ENCODE measurements at places on chromosomes 13 and 19.

DNA sequence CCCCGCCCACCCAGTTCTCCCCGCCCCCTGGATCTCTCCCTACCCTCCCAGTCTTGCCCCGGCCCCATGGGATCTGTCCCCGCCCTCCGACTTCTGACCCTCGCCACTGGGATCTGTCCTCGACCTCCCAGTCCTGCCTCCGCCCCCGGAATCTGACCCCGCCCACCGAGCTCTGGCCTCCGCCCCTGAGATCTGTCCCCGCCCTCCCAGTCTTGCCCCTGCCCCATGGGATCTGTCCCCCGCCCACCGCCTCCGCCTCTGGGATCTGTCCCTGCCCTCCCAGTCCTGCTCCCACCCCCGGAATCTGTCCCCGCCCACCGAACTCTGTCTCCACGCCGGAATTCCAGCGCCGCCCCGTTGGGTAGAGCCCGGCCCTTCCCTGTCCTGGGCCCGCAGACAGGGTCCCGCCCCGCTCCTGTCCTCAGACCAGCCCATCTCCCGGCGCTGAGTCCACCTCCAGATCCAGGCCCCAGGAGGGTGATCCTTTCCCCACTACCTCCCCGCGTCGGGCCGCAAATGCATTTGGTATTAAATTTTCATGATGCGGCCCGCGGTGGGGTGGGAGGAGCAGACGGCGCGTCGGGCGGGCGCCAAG is 1.5 kb upstream of the SLC17A7 start:
- peaks cover 20% of the 10 kb centered on the region for H3K4me1 ChIP-seq
- no peaks in the 10 kb centered on the region for H3K36me3 ChIP-seq
- DNase-seq: peak; percentile 67
- peaks cover 41% of the 10 kb centered on the region for H3K27me3 ChIP-seq
- peak overlapping the region; percentile 51 for H3K27ac ChIP-seq

GRCh38 chr13:110426735-110427134 is 119.7 kb downstream of the COL4A2 start:
- no peaks in the 10 kb centered on the region for H3K27me3 ChIP-seq
- H3K4me3 ChIP-seq: no peak overlapping the region
- DNase-seq: no peak
- no peak overlapping the region for H3K27ac ChIP-seq
- H3K36me3 ChIP-seq: no peaks in the 10 kb centered on the region

GRCh38 chr19:27657271-27658051 is 1555.5 kb downstream of the UQCRFS1 start:
- DNase-seq: no peak
- no peak overlapping the region for H3K4me3 ChIP-seq
- H3K4me1 ChIP-seq: no peaks in the 10 kb centered on the region

GRCh38 chr19:55457683-55458457 is 3.6 kb downstream of the ISOC2 start:
- H3K36me3 ChIP-seq: no peaks in the 10 kb centered on the region
- DNase-seq: no peak
- no peak overlapping the region for H3K4me3 ChIP-seq
- H3K27me3 ChIP-seq: no peaks in the 10 kb centered on the region
- H3K4me1 ChIP-seq: peaks cover 5% of the 10 kb centered on the region

DNA sequence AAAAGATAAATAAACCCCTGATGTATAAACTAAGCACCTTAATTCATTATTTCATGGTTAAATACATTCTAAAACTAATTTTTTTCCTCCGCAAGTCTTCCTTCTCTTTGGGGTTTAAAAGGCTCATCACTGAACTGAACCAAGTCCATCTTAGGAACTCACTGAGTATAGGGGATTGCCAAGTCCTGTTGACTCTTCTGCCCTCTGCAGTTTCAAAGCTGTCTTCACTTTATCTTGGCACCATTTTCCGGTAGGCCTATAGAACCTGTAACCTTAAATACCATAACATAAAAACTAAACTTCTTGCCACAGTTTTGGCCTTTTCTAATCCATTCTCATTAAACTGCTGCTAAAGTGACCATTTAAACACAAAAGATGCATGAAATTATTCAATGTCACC is 66.5 kb upstream of the USPL1 start:
- H3K27ac ChIP-seq: no peak overlapping the region
- H3K4me3 ChIP-seq: no peak overlapping the region
- H3K4me1 ChIP-seq: no peaks in the 10 kb centered on the region

DNA sequence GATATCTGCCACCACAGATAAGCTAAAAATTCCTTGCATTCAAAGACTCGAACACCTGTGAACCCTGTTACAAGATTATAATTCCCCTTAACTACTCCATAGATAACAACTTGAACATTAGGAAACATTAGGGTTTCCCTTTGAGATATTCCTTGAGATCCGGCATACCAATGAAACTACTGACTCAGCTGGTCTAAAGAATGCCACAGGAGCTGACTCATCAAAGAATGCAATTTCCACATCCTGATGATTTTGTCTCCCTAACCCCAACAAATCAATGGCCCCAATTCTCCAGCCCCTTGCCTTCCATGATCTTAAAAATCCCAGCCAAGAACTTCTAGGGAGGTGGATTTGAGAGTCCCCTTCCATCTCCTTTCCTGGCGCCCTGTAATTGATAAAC is 35.6 kb upstream of the ZNF599 start:
- H3K4me3 ChIP-seq: no peak overlapping the region
- no peaks in the 10 kb centered on the region for H3K36me3 ChIP-seq
- H3K4me1 ChIP-seq: no peaks in the 10 kb centered on the region

- H3K4me3 ChIP-seq: no peak overlapping the region
- H3K27ac ChIP-seq: no peak overlapping the region
- H3K27me3 ChIP-seq: no peaks in the 10 kb centered on the region
- H3K36me3 ChIP-seq: no peaks in the 10 kb centered on the region
These were observed 33.2 kb upstream of the NDFIP2 start for GRCh38 chr13:79447741-79448140.

DNA sequence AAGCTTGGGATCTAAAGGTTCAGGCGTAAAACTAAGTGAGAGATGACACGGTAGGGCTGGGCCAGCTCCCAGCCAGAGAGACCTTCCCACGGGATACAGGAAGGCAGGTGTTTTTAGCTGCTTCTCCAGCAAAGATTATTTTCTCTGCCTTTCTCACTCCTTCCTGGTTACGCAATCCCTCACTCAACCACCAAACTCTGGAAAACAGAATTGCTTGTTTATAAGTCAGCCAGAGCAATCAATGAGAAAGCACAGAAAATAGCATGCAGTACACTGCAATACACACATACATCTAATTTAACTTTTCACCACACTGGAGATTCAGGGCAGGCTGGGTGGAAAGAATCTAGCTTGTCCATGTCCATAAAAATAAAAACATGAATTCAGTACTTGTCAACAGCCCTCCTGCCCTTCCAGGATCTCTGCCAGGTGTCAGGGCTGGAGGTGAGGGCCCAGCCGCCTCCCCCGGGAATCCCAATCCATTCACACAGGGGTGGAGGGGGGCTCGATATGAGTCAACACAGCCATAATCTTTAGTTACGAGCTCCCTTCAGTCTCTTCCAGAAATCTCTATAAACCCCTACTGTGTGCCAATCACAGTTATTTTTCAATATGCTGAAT is 12.2 kb downstream of the RHPN2 start:
- H3K27me3 ChIP-seq: no peaks in the 10 kb centered on the region
- no peaks in the 10 kb centered on the region for H3K36me3 ChIP-seq
- DNase-seq: no peak
- H3K4me3 ChIP-seq: no peak overlapping the region
- H3K4me1 ChIP-seq: no peaks in the 10 kb centered on the region
- no peak overlapping the region for H3K27ac ChIP-seq

DNA sequence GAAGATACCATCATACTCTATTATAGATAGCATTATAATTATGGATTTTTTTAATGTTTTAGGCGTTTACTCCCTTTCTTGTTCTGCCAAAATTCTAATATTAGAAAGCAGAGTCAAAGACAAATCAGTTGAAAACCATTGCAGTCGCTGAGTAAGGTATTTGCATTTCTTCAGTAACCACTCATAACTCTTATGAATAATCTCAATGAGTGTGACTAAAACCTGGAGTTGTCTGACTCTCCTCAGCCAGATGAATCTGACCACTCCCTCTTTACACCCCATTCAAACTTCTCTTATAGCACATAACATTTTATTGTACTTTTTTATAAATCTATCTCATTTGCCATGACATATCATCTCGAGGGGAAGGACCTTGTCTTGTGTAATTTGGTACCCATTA is 1006.5 kb downstream of the DIAPH3 start:
- no peaks in the 10 kb centered on the region for H3K4me1 ChIP-seq
- no peak overlapping the region for H3K27ac ChIP-seq
- no peak for DNase-seq
- no peaks in the 10 kb centered on the region for H3K27me3 ChIP-seq
- no peak overlapping the region for H3K4me3 ChIP-seq

DNA sequence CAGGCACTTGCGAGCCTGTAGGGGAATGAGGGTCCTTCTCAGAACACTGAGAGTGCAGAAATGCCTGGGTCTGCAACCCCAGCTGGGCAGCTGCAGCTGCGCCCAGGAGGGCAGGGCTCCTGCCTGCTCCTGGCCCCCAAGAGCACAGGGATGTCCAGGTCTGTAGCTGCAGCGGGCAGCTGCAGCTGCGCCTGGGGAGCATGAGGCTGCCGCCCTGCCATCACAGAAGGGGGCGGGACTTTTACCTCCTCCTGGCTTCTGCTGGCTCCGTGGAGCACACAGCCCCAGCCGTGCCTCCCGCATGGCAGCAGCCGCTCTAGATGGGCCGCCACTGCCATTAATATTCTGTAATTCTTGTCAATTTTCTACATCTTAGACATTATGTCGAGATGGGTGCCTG is 17.8 kb downstream of the CPB2 start:
- H3K4me1 ChIP-seq: no peaks in the 10 kb centered on the region
- no peaks in the 10 kb centered on the region for H3K27me3 ChIP-seq
- no peaks in the 10 kb centered on the region for H3K36me3 ChIP-seq
- H3K4me3 ChIP-seq: no peak overlapping the region

DNA sequence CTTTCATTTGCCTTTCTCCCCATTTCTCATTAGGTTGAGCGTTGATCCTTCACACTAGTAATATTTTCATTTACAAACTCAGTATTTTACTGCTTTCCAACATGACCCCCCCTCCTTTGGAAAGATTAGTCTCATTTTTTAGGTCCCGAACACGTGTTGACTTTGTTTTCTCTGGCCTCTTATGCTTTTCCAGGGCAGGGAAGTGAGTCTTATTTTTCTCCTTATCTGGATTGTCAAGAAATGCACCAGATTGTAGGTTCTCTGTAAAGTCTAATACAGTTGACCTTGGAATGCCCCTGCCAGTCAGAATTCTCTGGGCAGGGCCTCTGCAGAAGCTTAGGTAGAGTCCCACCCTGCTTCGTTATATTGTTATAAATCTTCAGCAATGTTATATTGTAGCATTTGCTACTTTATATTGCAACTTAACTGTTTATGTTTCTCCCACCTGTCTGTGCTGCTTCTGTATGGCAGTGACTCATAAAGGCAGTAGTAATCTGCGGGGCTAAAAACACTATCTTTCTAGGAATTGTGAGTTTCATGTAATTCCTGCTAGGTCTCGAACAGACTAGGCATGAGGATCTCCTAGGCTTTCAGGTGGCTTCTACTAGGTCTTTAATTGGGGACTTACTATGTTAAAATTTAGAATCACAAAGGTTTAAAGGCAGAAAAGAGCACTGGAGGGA is 2.0 kb downstream of the TDRD3 start:
- no peak overlapping the region for H3K4me3 ChIP-seq
- no peak for DNase-seq
- peaks cover 23% of the 10 kb centered on the region for H3K4me1 ChIP-seq
- H3K27me3 ChIP-seq: no peaks in the 10 kb centered on the region
- H3K27ac ChIP-seq: no peak overlapping the region

DNA sequence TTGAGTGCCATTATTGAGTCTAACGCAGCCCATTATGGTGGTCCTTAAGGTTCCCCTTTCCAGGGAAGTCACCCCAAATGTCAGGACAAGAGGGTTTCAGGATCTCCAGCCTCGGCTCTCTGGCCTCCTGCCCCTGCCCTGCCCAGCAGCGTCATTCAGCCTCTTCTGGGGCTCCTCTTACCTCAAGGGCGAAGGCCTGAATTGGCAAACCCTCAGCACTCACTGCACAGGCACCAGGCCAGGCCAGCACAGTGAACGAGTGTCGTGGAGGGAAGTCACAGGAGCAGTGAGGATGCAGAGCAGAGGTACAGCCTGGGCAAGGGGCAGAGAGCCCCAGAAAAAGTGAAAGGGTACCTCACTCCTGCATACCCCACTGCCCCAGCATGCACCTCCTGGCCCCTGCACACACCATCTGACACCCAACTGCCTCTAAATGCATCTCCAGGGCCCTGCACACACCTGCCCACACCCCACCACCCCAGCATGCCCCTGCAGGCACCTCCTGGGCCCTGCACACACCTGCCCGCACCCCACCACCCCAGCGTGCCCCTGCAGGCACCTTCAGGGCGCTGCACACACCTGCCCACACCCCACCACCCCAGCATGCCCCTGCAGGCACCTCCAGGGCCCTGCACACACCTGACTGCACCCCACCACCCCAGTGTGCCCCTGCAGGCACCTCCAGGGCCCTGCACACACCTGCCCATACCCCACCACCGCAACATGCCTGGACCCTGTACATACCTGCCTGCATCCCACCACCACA is 19.8 kb downstream of the SLC25A42 start:
- H3K4me3 ChIP-seq: no peak overlapping the region
- no peaks in the 10 kb centered on the region for H3K4me1 ChIP-seq
- H3K27ac ChIP-seq: no peak overlapping the region
- no peak for DNase-seq
- no peaks in the 10 kb centered on the region for H3K27me3 ChIP-seq

- no peak overlapping the region for H3K4me3 ChIP-seq
- H3K27me3 ChIP-seq: no peaks in the 10 kb centered on the region
- no peak for DNase-seq
- H3K4me1 ChIP-seq: no peaks in the 10 kb centered on the region
These were observed 55.7 kb downstream of the TM9SF2 start for GRCh38 chr13:99556867-99557443.

GRCh38 chr19:18639706-18640243 is 2.9 kb downstream of the KLHL26 start:
- no peak for DNase-seq
- peaks cover 19% of the 10 kb centered on the region for H3K4me1 ChIP-seq
- H3K27ac ChIP-seq: no peak overlapping the region
- H3K36me3 ChIP-seq: no peaks in the 10 kb centered on the region

DNA sequence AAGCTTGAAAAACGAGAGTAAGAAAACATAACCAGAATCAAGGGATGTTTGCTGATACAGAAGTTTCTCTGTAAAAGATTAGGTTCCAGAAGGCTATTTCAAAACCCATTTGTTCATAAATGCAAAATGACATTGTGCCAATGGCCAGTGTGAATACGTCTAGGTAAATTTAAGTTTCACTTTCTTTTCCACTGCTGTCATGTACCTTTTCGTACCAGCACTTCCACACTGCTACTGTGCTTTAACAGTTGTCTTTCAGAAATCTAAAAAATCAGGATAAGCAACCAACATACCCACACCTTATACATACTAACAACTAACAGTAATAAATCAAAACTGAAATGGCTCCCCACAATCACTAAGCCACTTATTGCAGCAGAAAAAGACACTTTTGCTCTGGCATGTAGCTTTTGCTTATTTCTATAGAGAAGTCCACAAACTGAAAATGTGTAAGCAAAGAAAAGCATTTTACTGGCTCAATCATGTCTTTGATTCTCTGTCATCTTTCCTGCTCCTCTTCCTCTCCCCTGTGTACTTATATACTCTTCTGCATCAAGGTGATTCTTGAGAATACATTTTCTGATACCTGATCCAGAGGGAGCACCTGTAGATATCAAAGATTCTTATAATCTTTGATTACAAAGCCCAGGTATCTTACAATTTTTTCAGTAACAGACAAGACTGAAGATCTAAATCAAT is 34.3 kb downstream of the ELF1 start:
- no peaks in the 10 kb centered on the region for H3K36me3 ChIP-seq
- peak overlapping the region; percentile 63 for H3K4me3 ChIP-seq
- H3K4me1 ChIP-seq: peaks cover 53% of the 10 kb centered on the region
- no peaks in the 10 kb centered on the region for H3K27me3 ChIP-seq
- H3K27ac ChIP-seq: peak overlapping the region; percentile 40
- DNase-seq: no peak

Data from CD8-positive, alpha-beta memory T cell (primary cell).